ENCODE measurements at places on chromosomes 13 and 19.

GRCh38 chr19:41546386-41546789, 29.6 kb upstream of the CEACAM21 start:
- no peak for DNase-seq

GRCh38 chr19:14731200-14731599, 41.4 kb downstream of the ZNF333 start:
- no peak for DNase-seq

DNA sequence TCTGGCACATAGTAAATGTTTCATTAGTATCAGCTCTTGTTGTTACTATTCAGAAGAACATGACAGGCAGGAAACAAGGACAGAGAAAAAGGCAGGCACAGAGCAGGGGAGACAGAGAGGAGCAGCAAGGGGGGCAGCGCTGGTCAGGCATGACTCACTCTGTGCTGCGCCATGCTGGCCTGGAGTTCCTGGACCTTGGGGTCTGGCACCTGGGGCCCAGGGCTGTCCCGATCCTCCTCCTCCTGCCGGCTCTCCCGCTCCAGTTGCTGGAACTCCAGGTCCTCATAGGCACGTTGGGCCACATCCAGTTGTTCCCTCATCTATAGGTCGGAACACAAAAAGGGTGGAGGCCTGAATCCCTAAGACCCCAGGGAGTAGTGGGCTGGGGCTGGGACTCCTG, 7.6 kb downstream of the PHLDB3 start:
- DNase-seq: no peak

DNA sequence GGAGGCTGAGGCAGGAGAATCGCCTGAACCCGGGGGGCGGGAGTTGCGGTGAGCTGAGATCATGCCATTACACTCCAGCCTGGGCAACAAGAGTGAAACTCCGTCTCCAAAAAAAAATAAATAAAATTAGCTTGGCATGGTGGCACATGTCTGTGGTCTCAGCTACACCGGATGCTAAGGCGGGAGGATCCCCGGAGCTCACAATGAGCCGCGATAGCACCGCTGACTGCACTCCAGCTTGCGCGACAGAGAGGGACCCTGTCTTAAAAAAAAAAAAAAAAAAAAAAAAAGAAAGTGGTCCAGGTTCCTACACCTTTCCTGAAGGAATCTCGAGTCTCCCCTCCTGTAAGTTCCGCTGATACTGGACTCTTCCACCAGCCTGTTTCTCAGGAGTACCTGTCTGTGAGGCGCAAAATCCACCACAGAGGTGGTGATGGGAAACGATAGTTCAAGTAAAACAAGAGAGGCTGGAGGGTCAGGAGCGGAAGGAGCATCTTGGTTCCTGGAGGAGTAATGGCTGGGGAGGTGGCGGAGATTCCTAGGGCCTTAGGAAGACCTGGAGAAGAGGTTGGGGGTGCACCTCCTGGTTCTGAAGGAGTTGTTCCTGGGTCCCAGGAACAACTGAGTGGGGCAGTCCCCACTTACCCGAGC, 471 bp downstream of the FUT1 start:
- DNase-seq: no peak

DNA sequence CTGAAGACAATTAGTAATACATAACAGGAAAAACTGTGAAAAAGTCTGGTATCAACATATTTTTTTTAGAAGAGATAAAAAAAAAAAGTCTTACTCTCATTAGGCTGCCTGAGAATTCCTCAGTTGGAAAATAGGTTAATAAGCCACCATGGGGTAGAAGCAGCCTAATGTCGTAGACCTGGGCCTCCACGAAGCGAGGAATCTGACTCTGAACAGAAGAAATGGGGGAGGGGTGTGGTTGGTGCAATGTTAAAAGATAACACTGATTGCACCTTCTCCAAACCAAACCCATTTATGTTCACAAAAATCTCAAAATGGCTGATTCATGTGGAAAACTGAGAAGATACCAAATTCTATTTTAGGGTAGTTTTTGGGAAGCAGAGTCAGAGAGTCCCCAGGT, 62.4 kb downstream of the MPHOSPH8 start:
- no peak for DNase-seq

GRCh38 chr19:52941941-52942385, 18.7 kb upstream of the ZNF888 start:
- peak; percentile 11 for DNase-seq

Measured in AG08396 (cell line).